ENCODE measurements at places on chromosomes 4 and X.
A peak's percentile ranks its signal among the peaks of the same experiment; 100 is the strongest.

DNA sequence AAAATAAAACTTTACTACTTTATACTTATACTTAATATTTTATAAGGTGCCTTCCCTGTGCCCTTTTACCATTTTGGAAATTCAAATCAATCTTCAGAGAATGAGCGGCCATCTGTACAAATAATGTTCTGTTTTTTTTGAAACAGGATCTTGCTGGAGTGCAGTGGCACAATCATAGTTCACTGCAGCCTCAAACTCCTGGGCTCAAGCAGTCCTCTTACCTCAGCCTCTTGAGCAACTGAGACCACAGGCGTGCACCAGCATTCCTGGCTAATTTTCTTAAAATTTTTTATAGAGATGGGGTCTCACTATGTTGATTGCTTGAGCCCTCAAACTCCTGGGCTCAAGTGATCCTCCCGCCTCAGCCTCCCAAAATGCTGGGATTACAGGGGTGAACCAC is 53.5 kb downstream of the FAM114A1 start:
- DNase-seq: no peak

DNA sequence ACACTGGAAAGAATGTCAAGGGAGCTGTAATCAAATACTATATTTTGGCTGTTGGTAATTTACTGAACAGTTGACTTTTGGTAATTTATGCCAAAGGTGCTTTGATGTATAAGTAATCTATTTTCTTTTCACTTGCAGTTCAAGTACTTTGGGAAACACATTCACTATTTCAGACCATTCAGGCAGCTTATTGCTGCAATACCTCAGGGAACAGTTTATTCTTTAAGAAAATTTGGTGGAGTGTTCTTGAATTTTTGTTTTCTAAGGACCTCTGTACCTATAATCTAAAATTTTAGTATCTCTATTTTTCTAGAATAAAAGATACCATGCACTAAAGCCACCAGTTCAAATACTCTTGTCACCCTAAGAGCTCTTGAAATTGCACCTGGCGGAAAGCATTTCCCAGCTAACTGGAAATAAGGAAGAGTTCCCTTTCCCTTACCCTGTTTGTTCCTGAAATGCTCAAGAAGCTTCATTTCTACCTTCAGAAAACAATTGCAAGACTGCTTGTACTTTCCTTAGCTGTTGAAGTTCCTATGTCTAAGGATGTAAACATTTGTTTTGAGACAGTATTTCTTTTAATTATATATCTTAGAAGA is 633.5 kb upstream of the FAT1 start:
- no peak for DNase-seq

GRCh38 chrX:84248226-84248625 is 60.2 kb upstream of the RPS6KA6 start:
- no peak for DNase-seq

GRCh38 chrX:106906361-106906760 is 3.2 kb upstream of the RIPPLY1 start:
- DNase-seq: no peak

DNA sequence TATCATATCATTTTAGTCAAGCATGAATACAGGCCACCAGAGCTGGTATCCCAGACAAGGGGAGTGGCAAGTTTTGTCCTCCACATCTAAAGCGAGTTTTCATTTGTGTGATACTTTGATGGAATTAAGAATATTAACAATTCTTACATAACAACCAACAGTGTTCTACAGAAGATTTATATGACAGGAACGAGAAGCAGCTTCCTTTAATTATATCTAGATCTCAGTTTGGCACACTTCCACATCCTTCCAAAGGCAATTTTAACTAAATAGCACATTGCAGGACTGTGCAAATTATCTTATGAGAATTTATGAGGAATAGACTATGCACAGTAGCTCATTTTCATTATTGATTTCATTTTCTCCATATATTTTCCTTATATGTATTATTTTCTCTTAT is 121.2 kb upstream of the GUCY1A1 start:
- DNase-seq: no peak

DNA sequence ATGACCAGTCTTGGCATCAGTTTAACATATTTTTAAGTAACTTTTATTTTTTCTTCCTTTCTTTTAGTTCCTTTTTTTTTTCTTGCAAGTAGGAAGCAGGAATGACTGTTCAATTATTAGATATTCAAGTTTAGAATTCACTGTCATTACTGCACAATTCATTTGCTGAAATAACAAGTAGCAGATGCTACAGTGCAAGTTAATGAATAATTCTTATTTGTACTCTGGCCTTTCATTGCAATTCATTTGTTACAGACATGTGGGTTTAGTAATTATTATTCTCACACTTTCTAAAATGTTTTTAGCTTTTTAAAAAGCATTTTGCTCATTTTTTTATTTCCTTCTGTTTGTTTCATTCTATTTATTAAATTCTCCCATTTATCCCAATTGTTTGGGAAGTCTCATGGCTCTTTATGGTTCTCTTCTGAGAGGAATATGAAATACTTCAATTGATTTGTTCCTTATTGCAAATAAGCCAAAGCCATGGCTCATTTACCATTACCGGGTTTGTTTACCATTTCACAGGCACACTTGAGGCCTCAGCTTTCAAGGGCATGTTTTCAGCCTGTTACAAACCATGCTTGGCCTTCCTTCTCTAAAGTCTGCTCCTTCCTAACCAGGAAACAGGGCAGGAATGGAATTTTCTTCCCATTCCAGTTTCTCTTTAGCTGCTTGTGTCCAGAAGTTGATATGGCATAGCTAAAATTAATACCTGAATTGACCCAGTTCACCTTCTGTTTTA is 4.6 kb upstream of the DCAF4L1 start:
- DNase-seq: no peak

GRCh38 chrX:130176354-130176776 is 4.6 kb downstream of the RAB33A start:
- DNase-seq: no peak

DNA sequence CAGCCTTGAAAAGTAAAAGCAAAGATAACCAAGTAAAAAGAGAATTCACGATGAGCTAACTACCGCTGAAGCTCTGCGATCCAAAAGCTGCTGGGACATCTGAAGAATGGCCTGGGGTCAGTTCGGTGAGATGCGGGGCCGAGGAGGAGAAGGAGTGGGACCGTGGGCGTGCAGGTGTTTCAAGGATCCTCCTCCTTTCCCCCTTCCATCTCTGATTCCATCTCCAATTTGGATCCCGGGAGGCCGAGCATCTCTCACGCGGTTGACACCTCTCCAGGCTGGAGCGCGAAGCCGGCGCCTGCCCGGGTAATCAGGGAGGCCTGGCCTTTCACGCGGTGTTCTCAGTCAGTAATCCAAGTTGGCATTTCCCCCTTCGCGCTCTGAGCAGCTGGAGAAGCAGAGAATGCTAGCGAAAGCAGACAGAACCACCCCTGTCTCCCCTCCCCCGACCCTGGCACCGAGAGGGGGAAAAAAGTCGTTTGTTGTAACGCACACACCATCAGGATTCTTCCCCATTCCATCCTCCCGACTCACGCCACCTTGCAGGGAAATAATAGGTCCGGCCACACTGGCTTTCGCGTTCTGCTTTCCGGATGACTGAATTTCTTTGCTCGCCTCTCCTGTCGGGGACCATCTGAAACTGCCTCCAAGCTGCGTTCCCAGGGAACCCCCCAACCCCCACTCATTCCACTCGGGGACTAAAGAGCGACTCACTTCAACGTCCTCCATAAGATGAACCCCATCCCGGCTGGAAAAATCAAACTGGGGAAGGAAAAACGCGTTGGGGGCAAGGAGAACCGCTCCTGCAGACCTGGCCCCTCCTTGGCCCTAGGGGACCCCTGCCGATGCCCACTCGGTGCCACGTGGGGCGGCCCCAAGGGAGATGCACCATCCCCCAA is 6.5 kb downstream of the NEUROG2 start:
- no peak for DNase-seq

DNA sequence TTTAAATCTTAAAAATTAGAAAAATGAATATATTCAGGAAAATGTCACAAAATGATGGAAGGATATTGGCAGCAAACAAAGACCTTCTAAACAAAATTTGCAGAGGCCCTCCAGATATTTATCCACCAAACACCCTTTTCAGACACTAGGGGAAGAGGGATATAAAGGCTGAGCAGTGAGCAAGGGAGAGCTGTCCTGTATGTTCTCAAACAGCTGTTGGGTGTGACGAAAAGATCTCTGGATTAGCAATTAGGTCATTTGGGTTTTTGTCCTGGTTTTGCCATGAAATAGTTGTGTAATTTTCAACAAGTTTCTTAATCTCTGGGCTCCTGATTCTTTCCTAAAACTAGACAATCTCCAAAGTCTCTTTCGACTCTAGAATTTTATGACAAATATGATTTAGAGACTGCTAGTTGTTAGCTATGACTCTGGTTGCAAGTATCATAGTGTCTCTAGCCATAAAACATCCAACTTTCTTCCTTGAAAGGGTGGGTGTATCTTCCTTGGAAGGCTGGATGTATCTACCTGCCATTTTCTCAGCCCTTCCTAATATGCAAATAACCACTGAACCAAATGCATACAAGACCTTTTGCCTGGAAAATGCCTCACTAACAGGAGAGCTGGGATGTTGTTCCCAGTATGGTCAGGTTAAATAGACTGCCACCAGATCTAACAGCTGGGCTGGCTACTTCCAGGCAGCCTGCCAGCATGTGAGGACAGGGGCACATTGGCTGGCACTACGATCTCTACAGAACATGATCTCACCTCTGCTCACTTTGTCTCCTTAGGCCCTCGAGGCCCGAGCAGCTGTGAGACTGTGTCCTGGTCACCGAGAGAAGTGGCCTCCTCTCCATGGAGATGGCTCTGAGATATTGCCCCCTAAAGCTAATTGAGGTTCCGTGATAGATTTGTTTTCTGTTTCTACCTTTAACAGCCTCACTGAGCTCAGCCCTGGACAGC is 225.5 kb upstream of the JADE1 start:
- peak; percentile 60 for DNase-seq

GRCh38 chr4:797066-797465 is 28.9 kb downstream of the CPLX1 start:
- no peak for DNase-seq
